ENCODE measurements at places on chromosomes 2 and 18.

- H3K27me3 ChIP-seq, result peaks cover 98% of the 10 kb centered on the region
- H3K36me3 ChIP-seq, result no peaks in the 10 kb centered on the region
- no peak overlapping the region for H3K27ac ChIP-seq
- DNase-seq, result no peak
These were observed 7.0 kb upstream of the PAX3 start for GRCh38 chr2:222305516-222306392.

DNA sequence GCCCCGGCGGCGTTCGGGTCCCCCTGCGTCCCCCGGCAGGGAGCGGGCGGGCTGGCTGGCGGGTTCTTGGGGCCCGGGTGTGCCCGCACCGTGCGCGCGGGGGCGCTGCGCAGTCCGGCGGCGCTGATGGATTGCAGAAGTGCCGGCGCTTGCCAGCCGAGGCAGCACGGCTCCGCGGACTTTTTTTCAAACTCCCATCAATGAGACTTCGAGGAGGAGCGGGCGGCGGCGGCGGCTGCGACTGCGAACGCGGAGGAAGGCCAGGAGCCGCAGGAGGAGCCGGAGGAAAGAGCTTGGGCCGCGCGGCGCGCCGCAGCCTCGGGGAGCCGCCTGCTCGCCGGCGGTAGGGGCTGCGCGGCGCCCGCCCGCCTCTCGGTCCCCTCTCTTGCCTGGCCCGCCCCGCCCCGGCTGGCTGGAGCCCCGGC is at the start of gene GLI2:
Gene GLI2 (plus strand): TSS at position 123 of the 425 bp plus-strand sequence. CDS start 61,453 bp downstream, outside the sequence.
- H3K4me1 ChIP-seq, result no peaks in the 10 kb centered on the region
- H3K27ac ChIP-seq, result no peak within 1 kb of the TSS
- H3K36me3 ChIP-seq, result no peaks in the 10 kb centered on the region
- no peak within 1 kb of the TSS for H3K4me3 ChIP-seq
- DNase-seq, result peak; percentile 15
- peaks cover 95% of the 10 kb centered on the region for H3K27me3 ChIP-seq

DNA sequence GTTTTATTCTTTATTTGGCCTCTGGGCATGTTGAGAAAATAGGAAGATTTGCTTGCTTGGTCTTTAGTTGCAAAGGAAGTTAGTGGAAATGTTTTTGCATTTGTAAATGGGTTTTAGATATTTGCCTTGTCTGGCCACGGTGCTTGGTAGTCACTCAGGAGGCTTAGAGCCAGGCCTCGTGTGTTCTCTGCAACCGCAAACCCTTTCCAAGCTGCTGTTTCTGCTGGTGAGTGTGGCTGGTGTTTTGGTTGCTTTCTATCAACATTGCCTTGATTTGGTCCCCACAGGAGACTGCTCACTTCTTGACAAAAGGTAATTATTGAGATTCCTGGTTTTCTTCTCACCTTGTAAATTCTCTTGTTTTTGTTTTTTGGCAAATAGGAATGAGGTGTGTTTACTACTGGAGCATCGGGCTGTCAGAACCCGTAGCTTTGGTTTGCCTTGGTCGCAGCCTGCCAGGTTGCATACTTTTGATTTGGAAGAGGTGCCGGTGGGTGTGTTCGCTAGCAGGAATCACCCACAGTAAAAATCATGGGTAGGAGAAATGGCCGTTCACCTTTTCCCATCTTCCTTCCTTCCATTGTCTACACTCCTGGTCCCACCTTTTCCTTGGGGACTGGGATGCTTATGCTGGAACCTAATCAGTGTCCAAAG is 15.8 kb downstream of the ASAP2 start:
- no peak overlapping the region for H3K4me3 ChIP-seq
- no peaks in the 10 kb centered on the region for H3K27me3 ChIP-seq
- DNase-seq, result no peak
- no peak overlapping the region for H3K27ac ChIP-seq

DNA sequence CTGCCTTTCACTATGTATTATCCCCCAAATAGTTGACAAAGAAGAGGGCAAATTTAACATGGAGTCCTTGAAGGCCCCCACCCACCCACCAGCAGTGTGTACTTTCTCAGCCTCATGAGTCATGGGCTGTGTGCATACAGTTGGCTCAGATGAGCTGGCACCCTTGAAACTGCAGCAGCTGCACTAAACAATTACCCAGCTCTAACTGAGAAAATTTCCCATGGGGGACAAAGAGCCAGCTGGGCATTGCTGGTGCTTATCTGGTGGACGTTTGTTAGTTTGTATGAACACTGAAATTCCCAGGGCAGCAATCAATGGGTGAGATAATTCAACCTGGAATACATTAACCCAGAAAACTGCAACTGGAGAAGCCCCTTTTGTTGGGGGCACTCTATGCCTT is 131.7 kb downstream of the GCA start:
- DNase-seq, result no peak
- no peaks in the 10 kb centered on the region for H3K27me3 ChIP-seq
- no peak overlapping the region for H3K27ac ChIP-seq
- no peaks in the 10 kb centered on the region for H3K4me1 ChIP-seq
- no peaks in the 10 kb centered on the region for H3K36me3 ChIP-seq

Data from HepG2 (cell line).